Stomach (tissue), 19 donors: ENCODE measurements at places on chromosomes 3 and 15. TPM values are rescaled to one million over a fixed set of nuclear protein-coding genes. Genes with fewer than 3 reads are reported as not detected.
A peak's percentile ranks its signal among the peaks of the same experiment; 100 is the strongest.

GRCh38 chr3:161568671-161569070 is 72.1 kb downstream of the OTOL1 start:
- DNase-seq, result no peak
- no peak overlapping the region for H3K4me3 ChIP-seq
- no peak overlapping the region for H3K27ac ChIP-seq
- H3K4me1 ChIP-seq, result no peaks in the 10 kb centered on the region
- H3K27me3 ChIP-seq, result no peaks in the 10 kb centered on the region

GRCh38 chr3:185149591-185149990 is 3.3 kb downstream of the C3orf70 start:
- H3K4me3 ChIP-seq, result no peak overlapping the region
- H3K36me3 ChIP-seq, result no peaks in the 10 kb centered on the region
- DNase-seq, result peak; percentile 33

GRCh38 chr15:63857461-63857856 is 23.7 kb upstream of the HERC1 start:
- H3K4me3 ChIP-seq, result no peak overlapping the region
- no peaks in the 10 kb centered on the region for H3K27me3 ChIP-seq
- H3K36me3 ChIP-seq, result no peaks in the 10 kb centered on the region
- no peaks in the 10 kb centered on the region for H3K4me1 ChIP-seq
- DNase-seq, result no peak

The TRH gene
- total RNA-seq, result not detected

The KLHL6 gene
- 3.5 TPM for total RNA-seq

DNA sequence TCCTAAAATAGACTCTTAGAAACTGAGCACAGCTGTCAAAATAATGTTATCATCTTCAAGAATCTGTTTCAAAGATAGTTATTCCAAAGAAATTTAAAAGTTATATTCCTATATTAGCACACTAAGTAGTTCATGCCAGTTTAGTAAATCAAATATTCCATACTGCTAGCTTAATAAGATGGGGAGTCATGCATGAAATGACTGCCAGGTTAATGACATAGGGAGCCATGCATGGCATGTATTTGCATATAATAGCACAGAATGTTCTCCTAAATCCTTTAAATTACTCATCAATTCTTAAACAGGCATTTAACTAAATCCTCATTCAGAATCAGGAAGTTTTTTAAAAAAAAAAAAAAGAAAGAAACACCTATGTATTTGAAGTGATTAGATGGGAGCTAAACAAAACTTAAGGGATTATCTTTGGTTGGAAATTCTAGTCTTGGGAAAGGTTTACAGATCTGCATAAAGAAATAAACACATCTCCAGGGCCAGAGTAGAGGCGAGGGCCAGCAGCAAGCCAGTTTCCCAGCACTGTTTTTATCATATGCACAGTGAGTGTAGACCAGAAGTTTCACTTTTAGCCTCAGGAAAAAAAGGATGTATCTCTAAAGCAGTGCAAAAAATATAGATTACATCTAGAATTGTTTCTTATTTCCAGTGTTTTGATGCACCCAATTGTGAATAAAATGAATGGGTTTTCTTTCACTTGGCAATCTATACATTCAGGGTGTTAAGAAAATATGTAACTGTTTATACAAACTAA is 366.4 kb upstream of the AGTR1 start:
- H3K27me3 ChIP-seq, result no peaks in the 10 kb centered on the region
- DNase-seq, result no peak
- H3K4me3 ChIP-seq, result no peak overlapping the region

The ONECUT1 gene
- total RNA-seq, result not detected

DNA sequence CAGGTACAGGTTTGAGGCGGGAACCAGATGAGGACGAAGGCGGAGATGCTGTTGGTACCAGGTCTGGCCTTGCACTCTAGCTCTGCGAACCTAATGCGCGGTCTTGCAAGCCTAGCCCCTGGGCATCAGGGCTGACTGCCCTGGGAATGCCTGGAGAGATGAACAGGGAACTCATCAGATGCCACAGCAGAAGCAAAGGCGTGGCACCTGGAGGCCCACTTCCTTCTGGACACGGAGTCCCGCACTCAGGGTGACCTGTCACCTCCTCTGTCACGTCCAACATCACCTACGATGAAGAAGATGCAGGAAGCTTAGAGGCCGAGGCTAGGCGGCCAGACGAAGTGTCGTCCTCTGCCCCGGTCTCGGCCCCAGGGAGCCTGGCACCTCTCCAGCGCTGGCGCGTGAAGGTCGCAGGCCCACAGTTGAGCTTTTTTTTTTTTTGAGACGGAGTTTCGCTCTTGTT is 9.4 kb downstream of the RPLP1 start:
- H3K36me3 ChIP-seq, result peaks cover 9% of the 10 kb centered on the region
- H3K27ac ChIP-seq, result peak overlapping the region; percentile 90
- H3K4me1 ChIP-seq, result peaks cover 18% of the 10 kb centered on the region
- H3K27me3 ChIP-seq, result no peaks in the 10 kb centered on the region
- peak overlapping the region; percentile 54 for H3K4me3 ChIP-seq

GRCh38 chr3:126339466-126339865 is 17.7 kb downstream of the KLF15 start:
- H3K27ac ChIP-seq, result no peak overlapping the region
- no peak overlapping the region for H3K4me3 ChIP-seq
- no peak for DNase-seq
- peaks cover under 1% of the 10 kb centered on the region for H3K36me3 ChIP-seq
- H3K27me3 ChIP-seq, result no peaks in the 10 kb centered on the region
- peaks cover 7% of the 10 kb centered on the region for H3K4me1 ChIP-seq

- DNase-seq, result no peak
- H3K36me3 ChIP-seq, result no peaks in the 10 kb centered on the region
- peaks cover 27% of the 10 kb centered on the region for H3K4me1 ChIP-seq
Measured at GRCh38 chr3:160403028-160403545, 3.6 kb downstream of the SMC4 start.

The GAP43 gene
- total RNA-seq, result 4.8 TPM
